ENCODE measurements at places on chromosomes 7 and 10.

- no peak for DNase-seq
These were observed 180.0 kb upstream of the BMPER start for GRCh38 chr7:33725111-33726025.

- no peak for DNase-seq
These were observed 444.5 kb upstream of the FOXK1 start for GRCh38 chr7:4237296-4238235.

DNA sequence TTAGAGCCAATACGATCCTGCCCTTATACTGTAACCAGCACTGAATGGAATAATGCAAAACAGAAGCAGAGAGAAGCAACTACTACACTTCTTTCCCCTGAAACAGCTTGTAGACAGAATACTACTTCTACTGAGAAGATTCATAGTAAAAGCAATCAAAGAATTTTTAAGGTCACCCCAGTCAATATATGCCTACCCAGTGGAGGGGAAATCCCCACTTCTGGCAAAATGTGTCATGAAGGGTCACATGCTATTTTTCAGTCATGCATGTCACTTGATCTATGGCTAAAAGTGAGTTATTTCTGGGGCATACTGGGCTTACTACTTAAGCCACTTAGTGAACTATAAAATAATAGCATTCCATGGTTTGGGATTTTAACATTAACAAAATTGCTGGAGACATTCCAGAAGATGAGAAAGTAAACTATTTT lies 25.6 kb downstream of the IRF5 start:
- peak; percentile 17 for DNase-seq

GRCh38 chr10:108901781-108902618 lies 1021.3 kb downstream of the XPNPEP1 start:
- DNase-seq = no peak

GRCh38 chr7:52825611-52826010 lies 209.8 kb upstream of the POM121L12 start:
- no peak for DNase-seq

- no peak for DNase-seq
These were observed 32.0 kb downstream of the AMZ1 start for GRCh38 chr7:2720024-2720423.

- DNase-seq = no peak
These were observed 524 bp upstream of the FUOM start for GRCh38 chr10:133358162-133358924.

- no peak for DNase-seq
These were observed 137.6 kb downstream of the RGS10 start for GRCh38 chr10:119404719-119405519.

- peak; percentile 18 for DNase-seq
These were observed 6.2 kb upstream of the MBL2 start for GRCh38 chr10:52778511-52779392.

DNA sequence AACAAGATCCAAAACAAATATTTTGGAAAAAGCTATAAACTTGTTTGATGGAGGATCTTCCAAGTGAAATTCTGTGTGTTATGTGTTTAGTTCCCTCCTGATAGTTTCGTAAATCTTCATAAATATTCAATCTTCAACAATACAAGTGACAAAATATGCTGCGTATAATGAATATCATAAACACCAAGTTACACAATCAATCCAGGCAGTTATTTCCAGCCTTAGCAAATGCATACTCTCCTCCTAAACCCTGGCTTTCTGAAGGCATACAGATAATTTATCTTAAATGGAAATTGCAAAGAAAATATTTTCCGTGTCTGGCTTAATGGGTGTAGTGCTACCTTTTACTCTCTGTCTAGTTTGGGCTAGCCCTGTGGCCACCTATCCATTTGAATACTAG lies 864.9 kb upstream of the ZWINT start:
- DNase-seq = no peak

DNA sequence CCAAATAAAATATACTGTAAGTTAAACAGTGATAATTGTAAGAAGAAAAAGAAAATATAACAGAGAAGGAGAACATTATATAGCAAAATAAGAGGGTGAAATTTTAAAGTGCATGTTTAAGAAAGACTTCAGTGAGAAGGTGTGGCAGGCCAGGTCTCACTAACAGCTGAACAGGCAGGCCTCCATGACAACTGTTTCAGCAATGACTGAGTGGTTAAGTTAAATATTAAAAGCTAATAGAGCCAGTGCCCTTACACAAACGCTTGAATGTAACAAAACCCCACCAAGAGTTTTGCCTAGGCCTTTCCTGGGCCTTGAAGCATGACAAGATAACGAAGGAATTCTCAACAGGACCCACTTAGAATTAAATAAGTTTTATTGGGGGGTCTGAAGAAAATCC lies 32.6 kb downstream of the CFAP43 start:
- DNase-seq = no peak

DNA sequence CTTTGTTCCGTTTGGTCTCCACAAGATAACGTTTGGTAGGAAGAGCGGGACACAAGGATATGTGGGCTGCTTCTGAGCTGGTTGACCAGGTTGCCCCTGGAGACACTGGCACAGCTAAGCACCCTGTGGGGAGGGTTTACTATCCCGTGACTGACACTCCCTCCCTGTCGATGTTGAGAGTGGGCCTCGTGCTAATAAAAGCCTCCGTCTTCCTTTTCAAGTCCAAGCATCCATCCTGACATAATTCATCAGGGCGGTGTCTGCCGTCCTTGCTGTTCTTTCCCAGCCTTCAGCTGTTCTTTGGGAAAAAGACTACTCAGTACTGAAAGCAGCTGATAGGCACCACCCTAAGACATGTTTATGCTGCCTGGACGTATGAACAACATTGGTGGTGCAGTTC lies 49.6 kb downstream of the SHH start:
- peak; percentile 35 for DNase-seq

DNA sequence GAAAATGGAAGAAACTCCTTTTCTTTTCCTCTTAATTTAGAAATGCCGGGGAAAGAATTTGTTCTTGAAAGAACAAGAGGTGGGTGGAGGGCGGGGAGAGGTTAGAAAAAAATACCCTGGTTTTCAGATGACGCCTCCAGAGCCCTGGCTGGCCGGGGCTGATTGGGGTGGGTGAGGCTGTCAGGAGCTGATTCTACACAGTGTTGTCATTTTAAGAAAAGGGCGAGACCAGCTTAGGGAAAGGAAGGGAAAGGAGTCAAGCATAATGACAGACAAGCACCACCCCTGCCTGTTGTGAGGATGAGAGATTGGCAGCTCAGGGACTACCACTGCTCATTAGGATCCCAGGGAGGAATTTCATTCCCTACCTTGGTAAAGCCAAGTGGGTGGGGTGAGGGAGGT lies 9.9 kb upstream of the FAM180A start:
- DNase-seq = peak; percentile 63

DNA sequence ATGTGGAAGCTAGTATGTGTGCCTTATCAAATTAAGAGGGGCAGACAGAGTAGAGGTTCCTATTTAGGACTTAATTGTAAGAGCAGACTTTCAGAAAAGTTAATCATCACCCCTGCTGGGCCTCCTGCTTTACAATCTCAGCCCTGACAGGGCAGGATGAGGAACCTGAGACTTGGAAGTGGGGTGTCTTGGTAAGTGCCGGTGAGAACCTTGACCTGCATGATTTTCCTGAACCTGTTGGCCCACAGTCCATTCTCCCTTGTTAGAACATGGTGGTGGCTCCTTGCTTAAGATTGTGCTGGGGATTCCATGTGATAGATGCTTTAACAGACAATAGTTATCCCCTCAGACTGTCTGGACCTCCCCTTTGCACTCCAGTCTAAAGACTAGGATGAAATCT lies 141.7 kb upstream of the TMEM72 start:
- DNase-seq = no peak

GRCh38 chr7:127802845-127803244 lies 150.9 kb downstream of the SND1 start:
- DNase-seq = no peak

GRCh38 chr7:106600569-106601373 lies 60.2 kb downstream of the CCDC71L start:
- no peak for DNase-seq

- DNase-seq = peak; percentile 34
These were observed 439 bp downstream of the RBP4 start for GRCh38 chr10:93600446-93601145.
